ENCODE measurements at places on chromosomes 4 and X.

DNA sequence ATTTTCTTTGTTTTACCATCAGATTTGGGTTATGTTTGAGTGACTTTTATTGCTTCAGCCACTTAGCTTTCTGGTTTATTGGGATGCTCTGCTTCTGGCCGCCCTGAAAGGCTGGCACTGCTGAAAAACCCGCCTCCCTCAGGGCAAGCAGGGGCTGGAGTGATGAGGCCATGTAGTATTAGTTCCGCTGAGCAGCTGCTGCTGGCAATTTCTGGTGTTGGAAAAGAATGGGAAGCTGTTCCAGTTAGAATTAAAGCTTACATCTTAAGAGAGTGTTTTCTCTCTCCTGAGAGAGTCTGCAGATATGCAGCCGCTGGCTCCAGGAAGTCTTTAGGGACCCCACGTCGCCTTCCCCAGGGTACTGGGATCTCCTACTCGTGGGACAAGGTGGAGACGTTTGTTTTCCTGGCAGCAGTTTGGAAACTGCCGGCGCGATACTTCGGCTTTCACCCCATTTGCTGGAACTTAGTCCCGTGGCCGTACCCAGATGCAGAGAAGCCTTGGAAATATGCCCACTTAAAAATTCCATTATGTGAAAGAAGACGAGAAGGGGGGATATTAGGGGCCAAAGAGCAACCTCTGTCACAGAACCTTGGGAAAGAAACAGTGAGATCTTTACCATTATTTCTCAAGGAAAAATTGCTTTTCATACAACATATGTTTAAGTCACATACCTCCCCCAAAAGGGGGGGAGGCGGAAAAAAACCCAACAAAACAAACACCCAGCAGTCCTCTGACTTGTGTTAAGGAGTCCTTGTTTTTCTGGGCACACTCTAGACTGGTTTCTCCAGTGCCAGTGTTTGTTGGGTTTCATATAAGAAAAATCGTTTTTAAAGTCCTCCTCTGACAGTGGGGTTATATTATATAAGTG lies 72.6 kb downstream of the TMEM131L start:
- H3K4me1 ChIP-seq = peaks cover 53% of the 10 kb centered on the region
- peaks cover 2% of the 10 kb centered on the region for H3K27me3 ChIP-seq
- no peaks in the 10 kb centered on the region for H3K36me3 ChIP-seq
- H3K4me3 ChIP-seq = peak overlapping the region; percentile 53
- no peak overlapping the region for H3K27ac ChIP-seq

- H3K4me1 ChIP-seq = no peaks in the 10 kb centered on the region
- H3K27ac ChIP-seq = no peak overlapping the region
- no peak overlapping the region for H3K4me3 ChIP-seq
- peaks cover 2% of the 10 kb centered on the region for H3K27me3 ChIP-seq
- H3K36me3 ChIP-seq = no peaks in the 10 kb centered on the region
- DNase-seq = no peak
Observed at GRCh38 chr4:22334155-22334554, 181.7 kb downstream of the ADGRA3 start.

- no peak overlapping the region for H3K4me3 ChIP-seq
- no peaks in the 10 kb centered on the region for H3K36me3 ChIP-seq
- no peaks in the 10 kb centered on the region for H3K27me3 ChIP-seq
- DNase-seq = peak; percentile 24
- no peaks in the 10 kb centered on the region for H3K4me1 ChIP-seq
- H3K27ac ChIP-seq = no peak overlapping the region
Observed at GRCh38 chrX:55135171-55135570, 46.4 kb downstream of the PAGE2 start.

- H3K36me3 ChIP-seq = peaks cover 10% of the 10 kb centered on the region
- H3K27ac ChIP-seq = peak overlapping the region; percentile 99
- H3K4me1 ChIP-seq = peaks cover 60% of the 10 kb centered on the region
Observed at GRCh38 chrX:19682712-19683331, 167.5 kb upstream of the MAP3K15 start.

GRCh38 chrX:30885136-30885535 lies 3.9 kb downstream of the TAB3 start:
- H3K4me1 ChIP-seq = peaks cover 18% of the 10 kb centered on the region
- H3K27ac ChIP-seq = no peak overlapping the region
- peaks cover 1% of the 10 kb centered on the region for H3K27me3 ChIP-seq
- H3K4me3 ChIP-seq = no peak overlapping the region

- H3K4me1 ChIP-seq = no peaks in the 10 kb centered on the region
- H3K4me3 ChIP-seq = peak overlapping the region; percentile 81
- H3K36me3 ChIP-seq = no peaks in the 10 kb centered on the region
- no peak overlapping the region for H3K27ac ChIP-seq
- H3K27me3 ChIP-seq = peaks cover 8% of the 10 kb centered on the region
Observed at GRCh38 chrX:18674417-18674787, 2.5 kb upstream of the RS1 start.

DNA sequence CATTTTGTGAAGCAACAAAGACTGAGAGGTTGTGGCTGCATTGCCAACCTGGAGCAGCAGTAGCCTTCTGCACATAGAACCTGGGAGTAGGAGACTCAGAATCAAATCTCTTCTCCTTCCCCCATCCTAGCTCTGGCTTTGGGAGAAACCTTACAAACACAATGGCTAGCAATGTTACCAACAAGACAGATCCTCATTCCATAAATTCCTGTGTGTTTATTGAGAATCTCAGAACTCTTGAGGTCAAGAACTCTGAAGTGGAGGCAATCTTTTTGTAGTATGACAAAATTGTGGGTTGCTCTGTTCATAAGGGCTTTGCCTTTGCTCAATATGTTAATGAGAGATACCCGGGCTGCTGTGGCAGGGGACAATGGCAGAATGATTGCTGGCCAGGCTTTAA lies 406.7 kb upstream of the SPANXN1 start:
- H3K4me1 ChIP-seq = no peaks in the 10 kb centered on the region
- H3K27me3 ChIP-seq = 0 out of 2 replicates have a peak, but pooled peaks cover 2% of the 10 kb centered on the region
- H3K36me3 ChIP-seq = no peaks in the 10 kb centered on the region

- H3K27ac ChIP-seq = peak overlapping the region; percentile 93
- no peaks in the 10 kb centered on the region for H3K36me3 ChIP-seq
- H3K4me1 ChIP-seq = peaks cover 59% of the 10 kb centered on the region
- peak; percentile 74 for DNase-seq
Observed at GRCh38 chr4:7206911-7207567, 14.7 kb downstream of the SORCS2 start.

GRCh38 chrX:135707880-135708279 lies 5.6 kb upstream of the CT45A1 start:
- H3K4me3 ChIP-seq = no peak overlapping the region
- H3K27me3 ChIP-seq = no peaks in the 10 kb centered on the region
- no peak for DNase-seq
- H3K27ac ChIP-seq = no peak overlapping the region
- H3K36me3 ChIP-seq = no peaks in the 10 kb centered on the region
- H3K4me1 ChIP-seq = no peaks in the 10 kb centered on the region

DNA sequence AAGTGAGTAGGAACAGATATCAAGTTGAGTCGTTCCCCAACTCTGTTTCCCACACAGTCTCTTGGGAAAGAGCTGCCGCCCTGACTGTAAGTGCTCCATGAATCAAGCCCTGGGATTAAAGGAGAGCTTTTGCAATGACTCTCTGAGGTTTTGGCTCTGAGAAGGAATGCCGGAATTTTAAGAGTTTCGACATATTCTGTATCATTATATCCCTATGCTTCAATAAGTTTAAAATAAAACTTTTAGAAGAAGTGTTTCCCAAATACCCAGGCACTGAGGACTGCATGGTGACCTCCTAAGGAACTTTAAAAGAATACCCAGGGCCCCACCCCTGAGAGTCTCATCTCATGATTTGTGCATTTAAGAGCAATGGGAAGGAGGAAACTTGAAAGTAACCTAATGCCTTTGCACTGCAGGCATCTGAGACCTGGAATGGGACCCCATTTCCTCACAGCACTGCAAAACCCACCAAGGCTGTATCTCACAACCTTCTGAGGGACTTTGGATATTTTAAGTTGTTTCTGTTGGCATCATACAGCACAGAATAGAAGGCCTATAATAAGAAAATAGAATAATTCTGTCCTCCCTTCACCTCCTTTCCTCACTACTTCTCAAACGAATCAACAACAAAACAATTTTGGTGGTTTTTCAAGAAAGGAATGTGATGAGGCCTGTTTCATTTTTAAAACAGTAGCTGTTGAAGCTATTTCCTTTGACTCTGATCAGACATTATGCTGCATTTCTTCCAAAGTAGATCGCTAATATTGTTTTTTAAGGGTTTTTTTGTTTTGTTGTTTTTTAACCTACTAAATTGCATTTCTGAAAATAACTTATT lies 121.2 kb downstream of the GASK1B start:
- peak overlapping the region; percentile 59 for H3K27ac ChIP-seq
- H3K4me1 ChIP-seq = peaks cover 24% of the 10 kb centered on the region
- peak; percentile 88 for DNase-seq

DNA sequence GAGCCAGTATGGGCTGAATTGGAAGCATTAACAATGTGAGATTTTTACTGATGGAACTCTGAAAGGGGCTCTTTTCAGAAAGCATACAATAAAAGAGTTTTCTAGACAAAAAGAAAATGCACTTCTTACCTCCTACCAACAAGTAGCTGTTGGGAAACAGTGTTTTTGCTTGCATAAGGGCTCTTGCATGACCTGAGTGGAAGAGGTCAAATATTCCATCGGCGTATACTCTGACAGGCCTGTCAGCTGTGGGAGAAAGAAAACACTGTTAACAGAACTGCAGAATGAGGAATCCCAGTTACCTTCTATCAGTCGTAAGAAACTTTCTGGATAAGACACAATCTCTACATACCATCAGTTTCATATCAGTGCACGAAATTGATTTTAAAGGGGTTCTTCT lies 39.5 kb downstream of the PCYT1B start:
- no peaks in the 10 kb centered on the region for H3K36me3 ChIP-seq
- no peak for DNase-seq
- H3K27me3 ChIP-seq = no peaks in the 10 kb centered on the region
- H3K4me3 ChIP-seq = no peak overlapping the region

- H3K27ac ChIP-seq = no peak overlapping the region
- no peak overlapping the region for H3K4me3 ChIP-seq
- no peaks in the 10 kb centered on the region for H3K36me3 ChIP-seq
Observed at GRCh38 chr4:143025081-143025704, 159.5 kb upstream of the USP38 start.

All from HFFc6 (cell line).